Naive B cell (primary cell): ENCODE measurements at places on chromosomes 5 and 9.
A peak's percentile ranks its signal among the peaks of the same experiment; 100 is the strongest.

DNA sequence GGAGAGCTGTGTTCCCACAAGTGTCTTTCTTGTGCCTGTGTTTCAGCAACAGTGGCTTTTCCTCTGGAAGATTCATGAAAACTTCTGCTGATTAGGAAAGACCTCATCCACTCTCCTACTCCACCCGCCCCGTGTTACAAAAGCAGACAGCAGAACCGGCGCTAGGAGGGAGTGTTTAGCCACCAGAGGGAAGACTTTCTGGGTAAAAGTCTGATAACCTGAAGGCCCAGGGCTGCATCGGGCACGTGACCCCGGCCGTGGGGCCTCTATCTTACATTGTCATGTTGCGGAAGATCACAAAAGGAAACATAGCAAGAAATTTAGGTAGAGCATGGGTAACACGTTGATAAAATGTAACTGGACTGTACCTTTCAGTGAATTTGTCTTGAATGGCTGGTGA, 32.0 kb upstream of the DMRT2 start:
- DNase-seq: no peak

DNA sequence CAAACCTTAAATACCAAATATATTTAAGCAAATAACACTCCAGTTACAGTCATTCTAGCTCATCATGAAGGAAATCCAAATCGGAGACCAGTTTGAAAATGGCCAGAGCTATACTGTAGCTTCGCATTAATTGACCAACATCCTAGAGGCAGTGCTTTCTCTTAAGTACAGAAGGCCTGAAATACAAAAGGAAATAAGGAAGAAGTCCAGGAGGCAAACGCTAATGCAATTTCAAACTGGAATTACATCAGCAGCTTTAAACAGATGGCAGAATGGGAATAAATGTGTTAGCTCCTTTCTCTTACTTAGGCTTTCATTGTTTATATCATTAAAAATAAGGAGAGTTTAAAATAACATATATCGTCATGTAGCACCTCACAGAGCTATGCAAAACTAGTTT, 197.0 kb downstream of the SEC61B start:
- no peak for DNase-seq

GRCh38 chr5:107450531-107450930, 220.2 kb downstream of the EFNA5 start:
- DNase-seq: no peak

GRCh38 chr9:72600671-72601070, 79.3 kb downstream of the TMC1 start:
- DNase-seq: no peak

DNA sequence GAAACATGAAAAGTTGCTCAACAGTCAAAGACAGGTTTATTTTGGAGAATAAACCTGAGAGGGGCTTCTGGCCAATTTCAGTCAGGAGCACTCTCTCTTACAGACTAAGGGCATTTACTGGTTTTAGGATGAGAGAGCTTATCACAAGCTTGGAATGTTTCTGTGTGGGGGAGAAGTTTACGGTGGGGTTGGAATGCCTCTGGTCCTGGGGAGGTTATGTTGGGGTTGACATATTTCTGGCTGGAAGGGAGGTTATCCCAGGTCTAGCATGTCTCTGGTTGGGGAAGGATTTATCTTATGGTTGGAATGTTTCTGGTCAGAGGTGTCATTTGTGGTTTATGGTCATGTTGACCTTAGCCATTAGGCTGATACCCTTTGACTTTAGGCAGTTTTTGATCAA, 1867.3 kb downstream of the EFNA5 start:
- no peak for DNase-seq

- DNase-seq: no peak
These were observed 78.7 kb upstream of the IRX4 start for GRCh38 chr5:1961304-1961946.

GRCh38 chr5:173634465-173634983, 18.1 kb upstream of the BOD1 start:
- DNase-seq: no peak

GRCh38 chr5:134113363-134113889, 1.1 kb upstream of the TCF7 start:
- no peak for DNase-seq

DNA sequence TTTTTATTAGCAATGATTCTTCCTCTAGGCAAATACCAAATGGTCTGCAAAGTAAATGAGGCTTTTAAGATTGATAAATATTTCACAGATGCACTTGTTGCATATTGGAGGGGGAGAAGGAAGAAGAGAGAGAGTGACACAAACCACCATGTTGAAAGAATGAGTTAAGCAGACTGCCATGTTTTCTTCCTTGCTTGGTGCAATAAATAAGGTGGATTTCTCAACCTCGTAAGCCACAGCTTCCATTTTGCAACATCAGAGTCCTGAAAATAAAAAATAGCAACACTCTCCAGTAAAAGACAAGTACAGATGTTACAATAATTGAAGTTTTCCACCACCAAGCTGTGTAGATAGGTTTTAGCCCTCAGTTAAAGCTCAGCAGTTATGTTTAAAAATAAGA, 202.9 kb downstream of the SGCD start:
- no peak for DNase-seq

DNA sequence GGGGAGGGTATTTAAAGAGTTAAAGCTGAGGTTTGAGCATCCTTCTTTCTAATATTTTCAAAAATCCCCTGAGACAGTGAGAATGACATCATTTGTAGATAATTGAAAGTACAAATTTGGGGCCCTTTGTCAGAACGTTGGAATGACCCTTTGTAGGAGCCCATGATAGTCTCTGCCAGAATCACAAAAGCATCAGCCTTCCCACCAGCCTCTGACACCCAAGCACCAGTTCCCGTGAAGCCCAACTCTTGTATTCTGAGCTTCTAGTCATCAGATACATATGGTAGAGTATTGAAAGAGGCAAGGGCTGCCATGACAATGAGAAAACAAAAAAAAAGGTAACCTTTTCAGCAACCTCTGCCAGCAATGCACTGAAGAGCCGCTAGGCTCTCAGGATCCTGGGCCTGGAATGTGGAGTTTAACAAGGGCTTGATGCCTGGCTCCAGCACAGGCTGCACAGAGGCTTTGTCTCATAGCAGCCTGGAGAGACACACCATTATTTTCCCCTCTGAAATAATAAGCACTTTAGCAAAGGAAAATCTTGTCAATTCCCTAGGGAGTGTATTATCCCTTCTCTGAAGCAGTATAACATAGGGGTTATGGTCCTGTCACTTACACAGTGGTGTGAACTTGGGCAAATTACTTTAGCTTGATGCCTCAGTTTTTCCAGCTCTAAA, 114.4 kb downstream of the ZNF608 start:
- no peak for DNase-seq

- no peak for DNase-seq
These were observed 118.6 kb upstream of the MAST4 start for GRCh38 chr5:66477596-66477995.

DNA sequence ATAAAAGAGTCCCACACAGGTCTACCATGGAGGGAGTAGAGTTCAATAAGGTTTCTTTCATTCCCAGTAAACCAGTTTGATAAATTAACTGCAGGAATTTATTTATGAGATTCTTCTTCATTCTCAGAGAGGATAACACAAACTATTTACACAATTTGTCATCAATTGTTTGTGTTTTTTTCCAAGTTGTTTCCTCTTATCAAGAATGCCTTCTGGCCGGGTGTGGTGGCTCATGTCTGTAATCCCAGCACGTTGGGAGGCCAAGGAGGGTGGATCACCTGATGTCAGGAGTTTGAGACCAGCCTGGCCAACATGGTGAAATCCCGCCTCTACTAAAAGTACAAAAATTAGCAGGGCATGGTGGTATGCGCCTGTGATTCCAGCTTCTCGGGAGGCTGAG, 216.7 kb downstream of the MLLT3 start:
- no peak for DNase-seq

GRCh38 chr9:104795082-104795481, 31.2 kb downstream of the NIPSNAP3B start:
- DNase-seq: no peak

- no peak for DNase-seq
These were observed 607 bp upstream of the HNRNPAB start for GRCh38 chr5:178203670-178204181.

- DNase-seq: no peak
These were observed 137.7 kb downstream of the HSD17B3 start for GRCh38 chr9:96164268-96164683.

GRCh38 chr5:1756481-1756880, 43.2 kb downstream of the MRPL36 start:
- no peak for DNase-seq

GRCh38 chr5:59712836-59713497, 180.6 kb downstream of the PDE4D start:
- DNase-seq: no peak

DNA sequence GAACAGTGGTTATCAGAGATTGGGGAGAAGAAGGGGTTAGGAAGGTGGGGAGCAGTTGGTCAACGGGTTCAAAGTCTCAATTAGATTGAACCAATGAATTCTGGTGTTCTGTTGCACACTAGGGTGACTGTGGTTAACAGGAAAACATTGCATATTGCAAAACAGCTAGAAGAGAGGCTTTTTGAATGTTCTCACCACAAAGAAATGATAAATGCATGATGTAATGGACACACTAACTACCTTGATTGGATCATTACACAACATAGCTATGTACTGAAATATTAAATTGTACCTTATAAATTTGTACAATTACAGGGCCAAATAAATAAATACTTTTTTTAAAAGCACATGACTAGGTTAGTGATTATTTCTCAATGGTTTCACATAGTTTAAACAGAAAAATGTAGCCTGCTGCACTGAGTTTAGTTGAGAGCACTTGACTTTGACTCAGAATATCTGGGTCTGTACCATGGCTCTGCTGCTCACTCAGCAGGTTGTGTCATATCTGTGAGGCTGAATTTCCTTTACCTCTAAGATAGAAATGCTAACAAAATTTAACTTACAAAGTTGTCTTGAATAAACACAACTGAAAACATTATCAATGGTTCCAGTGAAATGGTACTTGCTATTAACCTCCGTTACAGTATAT, 30.4 kb downstream of the NUDT12 start:
- no peak for DNase-seq

DNA sequence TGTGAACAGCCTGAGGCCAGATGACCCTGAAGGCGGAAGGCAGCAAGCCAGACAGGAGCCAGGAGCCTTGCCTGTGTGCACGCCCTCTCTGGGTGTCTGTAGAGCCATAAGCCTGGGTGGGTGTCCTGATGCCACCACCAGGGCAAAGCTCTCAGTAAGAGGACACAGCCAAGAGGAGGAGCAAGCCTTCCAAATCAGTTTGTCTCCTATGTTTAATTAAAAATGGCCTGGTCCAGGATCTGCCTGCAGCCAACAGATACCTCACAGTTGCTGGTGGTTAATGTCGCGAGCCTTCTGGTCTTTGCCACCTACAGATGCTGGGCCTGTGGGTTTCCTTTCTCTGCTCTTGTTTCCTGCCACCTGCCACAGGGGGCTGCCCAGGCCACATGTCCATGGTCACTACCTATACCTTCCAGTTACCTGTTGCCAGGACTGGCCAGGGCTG, 56.9 kb downstream of the SYK start:
- DNase-seq: no peak

- no peak for DNase-seq
These were observed 235.7 kb upstream of the HAPLN1 start for GRCh38 chr5:83956386-83956785.

GRCh38 chr5:56270568-56271392, 37.6 kb upstream of the ANKRD55 start:
- peak; percentile 66 for DNase-seq

GRCh38 chr9:120524038-120524437, 55.9 kb downstream of the CDK5RAP2 start:
- no peak for DNase-seq

- DNase-seq: no peak
These were observed 1068.0 kb downstream of the NR2F1-AS1 start for GRCh38 chr5:92513067-92513466.

DNA sequence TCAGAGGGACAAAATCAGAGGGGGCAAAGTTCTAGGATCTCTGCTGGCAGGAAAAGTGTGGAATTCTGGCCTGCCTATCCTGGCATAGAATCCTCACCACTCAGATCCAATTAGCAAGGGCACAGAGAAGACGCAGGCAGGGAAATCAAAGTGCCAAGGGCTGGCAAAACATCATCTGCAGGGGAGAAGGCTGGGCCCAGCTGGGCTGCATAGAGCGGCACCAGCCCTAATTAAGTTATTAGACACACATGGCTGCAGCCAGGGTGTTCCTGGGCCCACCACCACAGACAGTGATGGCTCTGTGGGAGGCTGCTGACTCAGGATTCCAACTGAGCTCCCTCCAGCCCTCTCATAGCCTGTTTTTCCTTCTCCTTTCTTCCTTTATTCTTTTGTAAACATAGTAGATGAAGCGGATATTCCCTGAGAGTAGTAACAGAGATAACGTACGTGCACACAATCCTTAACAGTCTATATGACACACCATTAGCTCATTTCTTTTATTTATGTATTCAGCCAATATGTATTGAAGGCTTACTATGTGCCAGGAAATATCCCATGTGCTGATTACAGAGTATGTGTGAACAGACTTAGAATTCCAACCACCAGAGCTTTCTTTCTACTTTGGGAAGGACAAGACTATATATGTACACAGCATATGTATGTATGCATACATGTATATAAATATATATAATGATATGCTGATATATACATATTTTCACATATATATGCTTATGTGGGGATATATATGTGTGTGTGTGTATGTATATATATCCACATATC, 236.1 kb downstream of the ASTN2 start:
- no peak for DNase-seq

- no peak for DNase-seq
These were observed 17.8 kb downstream of the NOTCH1 start for GRCh38 chr9:136527721-136528710.

DNA sequence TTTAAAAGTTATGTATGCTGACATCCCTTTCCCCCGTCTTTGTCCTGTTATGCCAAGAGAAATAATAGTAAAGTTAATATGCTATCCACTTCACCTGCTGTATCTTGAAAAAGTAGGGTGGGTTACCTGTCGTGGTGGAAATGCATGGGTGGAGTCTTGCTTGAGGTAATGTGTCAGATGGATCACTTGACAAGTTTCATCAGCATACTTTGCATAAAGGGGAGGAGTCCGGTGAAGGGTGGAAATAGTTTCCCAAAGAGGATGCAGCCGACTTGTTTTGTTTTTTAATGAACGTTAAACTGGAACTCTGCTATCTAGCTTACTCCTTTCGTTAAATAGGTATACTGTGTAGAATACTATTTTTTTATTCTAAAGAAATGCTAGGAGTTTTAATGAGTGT, 9.0 kb upstream of the DMRT3 start:
- DNase-seq: no peak

DNA sequence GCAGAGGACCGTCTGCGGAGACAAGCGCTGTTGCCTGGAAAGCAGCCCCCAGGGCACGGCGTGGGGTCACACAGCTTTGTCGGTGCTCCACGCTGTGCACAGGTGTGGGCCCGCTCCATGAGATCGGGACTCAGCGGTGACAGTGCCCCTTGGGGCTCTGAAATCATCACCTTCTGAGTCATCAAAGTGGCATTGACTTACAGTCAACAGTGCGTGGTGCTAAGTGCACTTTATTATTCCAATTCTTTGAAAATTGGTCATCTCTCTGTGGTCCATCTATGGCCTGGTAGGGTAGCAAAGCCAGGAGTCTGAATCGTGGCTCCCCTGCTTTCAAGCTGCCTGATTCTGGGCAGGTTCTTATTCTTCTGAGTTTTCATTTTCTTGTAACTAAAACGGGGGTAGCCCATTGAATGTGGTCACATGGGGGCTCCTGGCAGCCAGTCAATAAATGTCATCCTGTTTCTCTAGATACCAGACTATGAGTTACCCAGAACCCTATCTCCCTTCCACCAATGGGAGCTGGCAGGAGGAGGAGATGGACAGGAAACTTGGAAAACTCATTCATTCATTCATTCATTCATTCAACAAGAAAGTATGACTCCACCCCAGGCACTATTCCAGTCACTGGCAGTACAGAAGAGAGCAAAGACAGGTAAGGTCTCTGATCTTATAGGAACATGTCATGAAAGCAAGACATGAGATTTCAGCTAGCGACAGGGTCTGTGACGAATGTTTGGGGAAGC, 20.3 kb upstream of the UNC5A start:
- DNase-seq: no peak
